ENCODE measurements at places on chromosomes 5 and 9.

DNA sequence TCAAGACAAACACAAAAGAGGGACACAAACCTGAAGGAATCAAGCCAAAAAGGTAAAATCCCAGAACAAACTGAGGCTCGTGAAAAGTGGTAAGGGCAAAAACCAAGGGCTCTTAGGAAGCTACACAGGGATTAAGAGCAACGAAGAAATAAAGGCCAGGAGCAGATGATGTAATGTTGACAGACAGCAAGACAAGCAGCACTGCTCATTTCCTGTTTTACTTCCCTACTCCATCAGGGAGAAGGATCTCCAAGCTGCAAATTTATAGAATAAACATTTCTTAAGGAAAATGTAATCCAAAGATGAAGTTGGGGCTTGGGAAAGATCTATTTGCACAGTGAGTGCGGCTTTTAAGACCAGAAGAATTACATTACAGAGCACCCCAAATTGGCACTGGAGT lies 182.3 kb upstream of the MAP1B start:
- DNase-seq = no peak

DNA sequence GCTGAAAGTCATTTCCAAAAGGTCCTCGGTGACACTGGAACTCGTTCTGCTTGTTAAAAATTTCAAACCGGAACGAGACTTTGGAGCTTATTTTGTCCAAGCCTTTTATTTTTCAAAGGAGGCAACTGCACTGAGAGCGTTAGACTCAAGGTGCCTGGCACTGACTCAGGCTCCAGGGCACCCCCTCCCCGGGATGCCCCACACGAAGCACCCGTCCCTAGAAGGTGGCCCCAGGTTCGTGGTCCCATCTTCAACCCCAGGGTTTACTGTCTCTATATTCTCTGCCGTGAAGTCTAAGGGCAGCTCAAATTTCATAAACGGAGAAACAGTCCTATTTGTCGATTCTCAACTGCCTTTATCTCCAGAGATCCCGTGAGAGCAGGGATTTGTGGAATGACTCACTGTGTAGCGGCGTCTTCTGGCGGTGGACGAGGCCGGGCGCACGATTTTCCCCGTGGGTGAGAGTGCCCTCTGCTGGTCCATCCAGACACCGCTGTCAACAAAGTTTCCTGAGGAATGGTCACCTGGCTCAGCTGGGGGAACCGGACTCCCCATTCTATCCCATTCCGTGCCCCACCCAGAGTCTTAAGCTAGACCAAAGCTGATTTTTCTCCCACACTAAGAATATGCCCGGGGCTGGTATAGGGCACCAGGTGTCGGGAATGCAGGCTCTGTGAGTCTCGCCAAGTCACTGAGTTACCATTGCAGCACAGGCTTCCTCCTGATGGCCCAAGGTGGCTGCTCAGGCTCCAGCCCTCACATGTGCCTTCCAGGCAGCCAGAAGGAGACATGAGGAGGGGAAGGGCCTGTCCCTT lies 27.1 kb upstream of the SLC6A19 start:
- no peak for DNase-seq

- DNase-seq = no peak
Measured at GRCh38 chr9:132739710-132740310, 69.5 kb downstream of the GTF3C4 start.

DNA sequence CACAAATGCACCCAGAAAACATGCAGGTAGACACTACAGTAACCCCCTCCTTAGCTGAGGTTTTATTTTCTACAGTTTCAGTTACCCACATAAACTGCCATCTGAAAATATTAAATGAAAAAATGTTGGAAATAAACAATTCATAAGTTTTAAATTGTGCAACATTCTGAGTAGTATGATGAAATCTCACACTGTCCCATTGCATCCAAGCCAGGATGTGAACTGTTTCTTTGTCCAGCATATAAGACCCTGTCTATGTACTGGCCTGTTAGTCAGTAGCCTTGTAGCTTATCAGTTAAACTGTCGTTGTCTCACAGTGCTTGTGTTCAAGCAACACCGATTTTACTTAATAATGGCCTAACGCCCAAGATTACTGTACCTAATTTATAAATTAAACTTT lies 630.5 kb downstream of the ANXA1 start:
- no peak for DNase-seq

- no peak for DNase-seq
Measured at GRCh38 chr5:57406641-57407040, 76.0 kb downstream of the ACTBL2 start.

GRCh38 chr5:132466433-132467286 lies 23.9 kb downstream of the IRF1 start:
- no peak for DNase-seq

DNA sequence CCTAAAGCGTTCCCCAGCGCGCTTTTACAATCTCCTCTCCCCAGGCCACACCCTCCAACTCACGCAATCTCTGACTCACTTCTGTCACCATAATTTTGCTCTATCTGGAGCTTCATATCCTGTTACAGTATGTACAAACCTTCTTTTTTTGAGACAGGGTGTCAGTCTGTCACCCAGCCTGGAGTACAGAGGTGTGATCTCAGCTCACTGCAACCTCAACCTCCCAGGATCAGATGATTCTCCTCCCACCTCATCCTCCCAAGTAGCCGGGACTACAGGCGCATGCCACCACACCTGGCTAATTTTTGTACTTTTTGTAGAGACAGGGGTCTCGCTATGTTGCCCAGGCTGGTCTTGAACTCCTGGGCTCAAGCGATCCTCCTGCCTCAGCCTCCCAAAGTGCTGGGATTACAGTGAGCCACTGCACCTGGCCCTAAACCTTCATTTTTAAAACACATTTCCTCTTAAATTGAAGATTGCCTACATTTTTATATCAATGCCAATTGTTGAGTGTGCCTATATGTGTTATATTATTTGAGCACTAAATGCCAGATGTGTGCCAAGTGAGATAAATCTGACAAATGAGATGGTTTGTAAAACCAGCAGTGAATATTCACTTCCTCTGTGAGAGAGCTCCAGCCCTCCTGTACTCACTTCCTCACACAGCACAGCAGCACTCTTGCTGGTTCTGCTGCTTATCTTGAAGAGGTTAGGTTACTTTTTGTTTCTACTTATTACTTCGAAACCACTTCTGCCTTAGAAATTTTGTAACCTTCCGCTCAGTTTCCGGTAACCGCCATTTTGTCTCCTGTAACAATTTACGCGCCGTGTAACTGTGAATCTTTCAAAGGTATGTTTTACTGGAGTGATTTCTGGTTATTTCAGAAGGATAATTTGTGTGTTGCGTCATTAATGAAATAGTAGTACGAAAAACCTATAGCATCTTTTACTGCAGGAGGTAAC lies 57.9 kb downstream of the DOCK8 start:
- DNase-seq = peak; percentile 73

GRCh38 chr5:59767681-59768151 lies 125.8 kb downstream of the PDE4D start:
- DNase-seq = no peak

- DNase-seq = no peak
Measured at GRCh38 chr5:116137544-116138378, 52.9 kb downstream of the COMMD10 start.

GRCh38 chr5:138264183-138264582 lies 10.2 kb downstream of the GFRA3 start:
- DNase-seq = no peak

GRCh38 chr9:26066237-26066636 lies 388.0 kb upstream of the TUSC1 start:
- no peak for DNase-seq

DNA sequence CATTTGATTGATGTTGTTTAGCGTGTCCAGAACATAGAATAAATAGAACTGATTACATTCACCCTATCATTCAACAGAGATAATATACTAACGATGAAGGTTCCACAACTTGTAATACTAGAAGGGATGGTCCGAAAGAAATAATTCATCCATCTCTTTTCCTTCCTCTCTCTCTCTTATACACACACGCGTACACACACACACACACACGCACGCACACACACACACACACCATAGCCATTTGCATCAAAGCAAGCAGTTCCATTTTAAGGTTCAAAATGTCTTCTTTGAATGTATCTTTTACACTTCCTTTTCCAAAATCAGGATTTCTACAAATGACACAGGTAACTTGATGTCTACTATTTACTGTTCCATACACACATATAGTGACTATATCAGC lies 887 bp downstream of the GDA start:
- DNase-seq = no peak

- no peak for DNase-seq
Measured at GRCh38 chr5:127243011-127243410, 47.6 kb upstream of the MEGF10 start.

DNA sequence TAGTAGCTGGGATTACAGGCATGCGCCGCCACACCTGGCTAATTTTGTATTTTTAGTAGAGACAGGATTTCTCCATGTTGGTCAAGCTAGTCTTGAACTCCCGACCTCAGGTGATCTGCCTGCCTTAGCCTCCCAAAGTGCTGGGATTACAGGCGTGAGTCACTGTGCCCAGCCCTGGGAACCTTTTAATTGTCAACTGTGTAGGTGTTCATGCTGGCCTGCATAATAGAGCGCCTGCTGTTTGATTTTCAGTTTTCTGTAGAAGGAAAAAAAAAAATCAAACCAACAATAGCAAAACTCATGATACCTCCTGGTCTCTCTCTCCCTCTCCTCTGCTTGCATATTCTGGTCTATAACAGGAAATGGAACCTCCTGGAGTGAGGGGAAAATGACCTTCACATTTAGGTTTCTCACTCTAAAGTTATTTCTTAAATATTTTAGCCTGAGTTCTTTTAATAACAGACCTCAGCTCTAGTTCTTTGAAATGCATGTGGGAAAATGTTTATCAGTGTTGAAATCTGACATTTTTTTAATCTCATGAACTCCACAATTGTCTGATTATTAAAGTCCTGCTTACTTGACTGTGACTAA lies 51.7 kb downstream of the EXOSC2 start:
- no peak for DNase-seq

GRCh38 chr5:104598285-104598684 lies 1035.7 kb upstream of the NUDT12 start:
- DNase-seq = no peak

- DNase-seq = no peak
Measured at GRCh38 chr9:133187561-133188005, 21.5 kb downstream of the OBP2B start.

DNA sequence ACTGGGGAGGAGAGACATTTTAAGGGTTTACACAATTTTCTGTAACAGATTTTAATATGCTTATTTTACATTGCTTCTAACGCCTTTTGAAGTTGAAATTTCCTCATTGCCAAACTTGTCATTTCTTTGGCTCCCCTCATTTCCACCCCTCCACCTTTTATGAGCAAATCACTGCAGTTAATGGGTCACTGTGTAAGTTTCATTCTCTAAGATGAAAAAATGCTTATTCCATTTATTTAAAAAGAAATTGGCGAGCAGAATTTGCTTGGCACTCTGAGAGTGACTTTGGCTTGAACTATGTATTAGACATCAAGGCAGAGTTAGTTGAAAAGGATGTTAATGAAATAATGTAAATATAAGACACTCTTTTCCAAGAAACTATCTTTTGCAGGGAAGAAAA lies 66.6 kb downstream of the ITGA1 start:
- DNase-seq = no peak

DNA sequence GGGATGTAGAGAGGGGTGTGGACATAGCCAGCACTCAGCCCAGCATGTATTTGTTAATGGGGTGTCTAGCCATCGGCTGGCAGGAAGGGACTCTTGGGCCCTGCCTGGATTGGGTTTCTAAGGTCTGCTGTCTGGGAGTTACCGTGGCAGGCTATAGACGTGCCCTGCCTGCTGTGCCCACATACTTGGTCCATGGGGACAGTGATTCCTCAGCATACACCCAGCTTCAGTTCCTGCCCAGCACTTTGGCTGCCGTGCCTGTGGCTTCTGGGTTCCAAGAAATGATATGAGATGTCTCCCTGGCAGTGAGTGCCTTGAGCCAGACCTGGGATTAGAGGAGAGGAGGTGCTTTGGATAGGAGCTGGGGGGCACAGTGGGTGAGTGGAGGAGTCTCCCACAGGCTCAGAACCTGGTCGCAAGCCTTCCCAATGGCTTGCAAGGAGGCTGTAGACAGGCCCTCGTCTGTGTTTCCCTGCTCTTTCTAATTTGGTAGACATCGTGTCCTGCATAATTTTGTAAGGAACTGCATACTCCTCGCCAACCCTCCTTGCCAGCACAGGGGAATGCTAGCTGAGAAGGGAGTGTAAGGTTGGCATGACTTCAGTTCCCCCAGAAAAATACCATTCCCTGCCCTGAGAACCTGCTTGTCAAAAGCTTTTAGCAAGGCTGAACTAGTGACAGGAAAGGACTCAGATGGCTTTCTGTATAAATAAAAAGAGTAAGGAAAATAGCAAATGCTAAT lies 287.9 kb downstream of the ZSWIM6 start:
- no peak for DNase-seq

GRCh38 chr5:121377461-121377860 lies 474.2 kb upstream of the FTMT start:
- DNase-seq = no peak

- DNase-seq = no peak
Measured at GRCh38 chr5:131221008-131221703, 42.7 kb upstream of the CDC42SE2 start.

GRCh38 chr5:73222173-73222572 lies 49.2 kb downstream of the TMEM174 start:
- no peak for DNase-seq

DNA sequence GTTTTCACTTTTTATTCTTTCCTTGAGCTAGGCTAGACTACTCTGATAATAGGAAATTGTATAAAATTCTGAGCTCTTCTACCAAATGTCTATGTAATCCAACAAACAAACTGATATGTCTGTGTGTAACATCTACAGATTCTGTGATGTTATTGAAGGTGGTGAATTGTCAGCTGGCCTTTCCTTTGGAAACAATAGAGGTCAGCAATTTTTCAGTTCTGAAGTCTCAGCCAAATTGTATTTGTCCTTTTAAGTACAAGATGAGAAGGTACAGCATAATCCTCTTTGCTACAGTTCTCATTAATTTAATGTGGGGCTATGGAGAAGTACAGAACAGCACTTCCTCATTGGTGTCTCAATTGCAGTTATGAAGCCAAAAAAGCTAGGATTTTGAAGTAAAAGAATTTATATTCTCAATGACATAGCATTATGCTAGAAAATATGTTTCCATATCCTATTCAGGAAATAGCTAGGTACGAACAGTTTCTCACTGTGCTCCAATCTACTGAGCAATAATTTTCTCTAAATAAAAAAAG lies 198.0 kb downstream of the HINT1 start:
- DNase-seq = no peak

DNA sequence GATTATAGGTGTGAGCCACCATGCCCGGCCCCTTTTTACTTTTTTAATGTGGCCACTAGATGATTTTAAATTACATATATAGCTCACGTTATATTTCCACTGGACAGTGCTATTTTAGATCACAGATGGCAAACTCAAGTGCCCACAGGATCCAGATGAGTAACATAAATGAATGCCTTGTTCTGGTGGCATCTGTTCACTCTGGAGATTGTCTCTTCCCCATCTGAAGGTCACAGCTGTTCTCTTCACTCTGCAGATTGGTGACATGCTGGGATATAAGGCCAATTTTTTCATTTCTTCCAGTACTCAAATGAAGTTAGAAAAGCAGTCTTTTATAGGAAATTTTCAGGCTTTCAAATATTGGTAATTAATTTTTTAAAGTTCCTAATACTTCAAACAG lies 160.1 kb downstream of the DOCK8 start:
- no peak for DNase-seq

All from stimulated activated CD4-positive, alpha-beta T cell treated with anti-CD3 and anti-CD28 coated beads, Interleukin-4, amount 100 ng/mL, for 4 hours (primary cell).